ENCODE measurements at places on chromosomes 7 and 10.

GRCh38 chr7:118202061-118202460 is 18.1 kb downstream of the LSM8 start:
- no peak for DNase-seq

GRCh38 chr10:665579-666091 is 23.8 kb downstream of the DIP2C start:
- no peak for DNase-seq

DNA sequence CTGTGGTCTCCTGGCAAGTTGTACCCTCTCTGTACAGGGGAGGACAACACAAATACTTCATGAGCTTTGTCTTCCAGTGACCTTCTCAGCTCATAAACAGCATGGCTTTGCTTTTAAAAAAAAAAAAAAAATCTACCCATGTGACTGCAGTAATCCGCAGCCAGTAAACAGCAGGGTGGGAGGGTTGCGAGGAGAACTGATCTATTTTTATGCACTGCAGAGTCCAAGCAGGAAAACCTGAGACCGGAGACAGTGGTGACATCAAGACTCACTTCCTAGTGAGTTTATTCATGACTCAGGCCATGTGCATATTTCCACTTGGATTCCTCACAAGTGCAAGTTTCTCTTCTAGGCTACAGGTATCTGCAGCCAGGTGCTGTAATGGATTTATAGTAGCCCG is 127.9 kb downstream of the NRF1 start:
- DNase-seq, result peak; percentile 8

DNA sequence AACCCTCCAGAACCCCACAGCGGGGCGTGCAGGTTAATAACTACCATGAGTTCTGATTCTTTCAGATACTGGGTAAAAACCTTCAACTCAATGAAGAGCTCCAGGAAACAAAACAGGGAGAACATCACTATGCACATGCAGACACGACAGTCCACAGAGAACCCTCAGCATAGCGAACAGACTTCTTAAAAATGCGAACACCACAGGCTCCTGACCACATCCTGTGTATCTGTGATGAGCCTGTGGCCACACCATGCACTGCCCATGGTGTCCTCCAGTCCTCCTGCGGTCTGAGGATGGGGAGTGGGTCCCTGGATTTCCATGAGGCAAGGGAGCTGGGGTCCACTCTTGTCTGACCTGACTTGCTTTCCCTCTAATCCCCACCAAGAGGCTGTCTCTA is 107.2 kb downstream of the COBL start:
- no peak for DNase-seq

DNA sequence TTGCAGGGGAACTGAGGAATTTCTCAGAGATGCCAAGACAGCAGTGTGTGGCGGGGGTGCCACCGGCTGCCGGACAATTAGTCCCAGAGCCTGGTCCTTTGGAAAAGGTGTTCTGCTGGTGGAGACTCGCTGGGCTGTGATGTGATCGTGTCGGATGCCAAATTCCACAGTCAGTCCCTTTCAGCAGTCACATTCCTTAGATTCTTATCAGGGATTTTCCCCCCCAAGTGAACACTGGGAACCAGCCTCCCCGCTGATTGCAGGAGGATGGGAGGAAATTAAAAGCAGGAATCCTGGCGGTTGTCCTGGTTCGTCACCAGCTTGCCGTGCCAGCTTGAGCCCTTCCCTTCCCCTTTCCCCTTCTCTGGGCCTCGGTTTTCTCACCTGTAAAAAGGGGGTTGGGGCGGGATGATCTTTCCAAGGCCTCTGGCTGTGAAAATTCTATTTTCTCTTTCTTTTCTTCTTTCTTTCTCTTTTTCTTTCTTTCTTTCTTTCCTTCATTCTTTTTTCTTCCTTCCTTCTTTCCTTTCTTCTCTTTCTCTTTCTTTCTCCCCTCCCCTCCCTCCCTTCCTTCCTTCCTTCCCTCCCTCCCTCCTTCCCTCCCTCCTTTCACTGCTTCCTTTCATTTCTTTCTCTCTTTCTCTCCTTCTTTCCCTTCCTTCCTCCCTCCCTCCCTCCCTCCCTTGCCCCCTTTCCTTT is 39.6 kb downstream of the COL26A1 start:
- DNase-seq, result peak; percentile 88

DNA sequence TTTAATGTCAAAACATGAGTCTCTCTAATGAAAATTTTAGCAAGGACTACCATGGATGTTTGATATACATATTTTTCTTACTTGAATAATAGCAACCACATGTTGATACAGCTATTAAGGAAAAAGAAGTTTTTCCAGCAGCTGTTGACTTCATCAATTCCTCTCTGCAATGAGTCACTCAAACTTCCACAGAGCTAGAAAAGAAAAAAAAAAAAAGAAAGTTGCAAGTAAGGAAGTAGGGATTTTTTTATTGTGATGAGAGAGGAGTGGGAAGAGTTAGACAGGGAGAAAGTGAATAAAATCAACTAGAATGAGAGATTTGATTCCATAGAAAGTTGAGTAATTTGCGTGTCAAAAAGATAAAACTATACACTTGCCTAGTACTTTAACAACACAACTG is 46.2 kb downstream of the CAV1 start:
- peak; percentile 84 for DNase-seq

- DNase-seq, result no peak
Observed at GRCh38 chr10:10956681-10957542, 60.8 kb upstream of the CELF2 start.

DNA sequence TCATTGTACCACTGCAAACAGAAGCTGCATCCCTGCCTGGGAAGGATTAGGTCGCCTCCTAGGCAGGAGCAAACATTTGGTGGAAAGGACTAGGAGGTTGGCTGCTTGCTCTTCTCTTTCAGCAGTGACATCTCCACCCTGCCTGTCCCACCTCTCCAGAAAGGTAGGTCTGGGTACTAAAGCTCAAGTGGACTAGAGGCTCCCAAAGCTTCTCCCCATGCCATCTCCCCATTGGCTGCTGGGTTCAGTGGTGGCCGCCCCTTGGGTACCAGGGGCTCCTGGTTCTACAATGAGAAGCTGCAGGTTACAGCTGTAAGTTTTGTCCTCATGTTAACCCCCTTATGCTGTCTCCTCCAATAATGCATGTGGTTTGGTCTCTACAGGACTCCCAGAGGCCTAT is 180.7 kb upstream of the MKI67 start:
- no peak for DNase-seq

DNA sequence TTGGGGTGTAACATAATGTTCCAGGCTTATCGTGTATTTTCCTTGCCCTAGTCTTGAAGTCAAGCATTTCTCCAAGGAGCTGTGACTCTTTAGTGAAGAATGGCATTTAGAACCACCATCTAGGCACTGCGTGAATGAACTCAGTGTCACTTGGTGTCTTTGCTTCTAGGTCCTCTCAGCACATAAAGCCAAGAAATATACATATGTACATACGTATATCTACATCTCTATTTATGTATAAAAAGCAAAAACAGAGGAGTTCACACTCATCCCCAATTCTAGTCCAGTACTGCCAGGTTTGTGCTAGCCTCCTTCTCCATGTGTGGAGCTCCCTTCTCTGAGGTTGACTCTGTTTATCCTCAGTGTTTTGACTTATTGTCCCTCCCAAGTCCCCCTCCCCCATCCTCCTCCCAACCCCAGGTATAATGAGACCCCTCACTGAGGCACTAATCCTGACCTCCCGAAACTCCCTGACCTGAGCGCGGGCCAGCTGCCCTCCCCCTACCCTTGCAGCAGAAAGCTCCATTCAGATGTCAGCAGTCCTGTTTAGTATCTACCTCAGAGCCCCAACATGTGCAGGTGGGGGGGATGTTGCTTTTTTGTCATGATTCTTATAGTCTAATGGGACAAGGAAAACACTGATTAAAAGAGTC is 61.5 kb downstream of the GDI2 start:
- DNase-seq, result no peak

DNA sequence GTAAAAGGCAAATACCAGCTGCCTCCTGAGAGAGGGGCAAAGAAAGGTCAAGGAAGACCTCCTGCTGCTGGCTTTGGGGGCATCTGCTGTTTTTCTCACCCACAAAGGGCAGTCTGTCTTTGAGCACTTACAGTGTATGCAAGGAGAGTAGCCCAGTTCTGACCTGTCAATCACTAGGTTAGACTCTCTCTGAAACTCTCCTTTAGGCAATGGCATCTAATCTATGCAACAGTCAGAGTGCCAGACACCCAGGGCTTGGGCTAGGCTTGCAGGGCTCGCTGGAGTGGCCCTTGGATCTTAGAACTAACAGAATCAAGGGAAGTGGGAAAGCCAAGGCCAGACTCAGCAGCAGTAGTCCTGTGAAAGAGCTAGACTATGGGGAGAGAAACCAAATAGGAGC is 522.9 kb downstream of the NRG3 start:
- DNase-seq, result no peak

DNA sequence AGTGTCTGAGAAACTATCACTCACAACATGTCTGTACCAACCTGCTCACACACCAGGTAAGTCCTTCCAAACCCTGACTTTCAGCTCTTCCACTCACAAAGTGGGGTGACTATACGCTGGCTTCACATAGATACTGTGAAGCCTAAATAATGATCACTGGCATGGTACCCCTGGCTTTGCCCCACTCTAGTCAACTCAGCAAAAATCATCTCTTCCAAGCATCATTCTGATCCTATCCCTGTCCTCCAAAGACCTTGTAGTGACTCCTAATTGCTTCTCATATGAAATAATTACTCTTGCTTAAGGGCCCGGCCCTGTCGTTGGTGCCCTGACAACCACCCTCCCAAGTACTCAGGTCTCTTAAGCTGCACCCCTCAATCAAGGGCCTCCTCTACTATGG is 97.8 kb downstream of the SLC25A13 start:
- DNase-seq, result no peak

DNA sequence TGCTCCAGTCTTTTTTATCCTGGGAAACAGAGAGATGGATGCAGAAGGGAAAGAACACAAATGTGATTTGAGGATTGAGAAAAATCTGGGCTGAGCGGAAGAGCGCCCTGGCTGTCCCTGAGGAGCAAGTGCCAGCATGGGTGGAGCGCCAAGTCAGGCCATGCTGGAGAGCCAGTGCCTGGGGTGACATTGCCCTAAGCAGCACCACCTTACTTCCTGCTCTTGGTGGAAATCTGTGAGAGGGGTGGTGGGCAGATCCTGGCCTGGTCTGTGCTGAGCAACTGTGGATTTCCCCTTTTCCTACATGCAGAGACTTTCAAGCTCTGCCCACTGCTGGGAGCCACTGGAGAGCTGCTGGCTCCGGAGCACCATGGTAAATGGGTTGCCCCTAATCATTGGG is 36.9 kb downstream of the DDIT4 start:
- no peak for DNase-seq

- no peak for DNase-seq
Observed at GRCh38 chr10:20970708-20971107, 73.6 kb upstream of the NEBL start.

- no peak for DNase-seq
Observed at GRCh38 chr10:78755877-78756455, 312.8 kb upstream of the ZMIZ1 start.

DNA sequence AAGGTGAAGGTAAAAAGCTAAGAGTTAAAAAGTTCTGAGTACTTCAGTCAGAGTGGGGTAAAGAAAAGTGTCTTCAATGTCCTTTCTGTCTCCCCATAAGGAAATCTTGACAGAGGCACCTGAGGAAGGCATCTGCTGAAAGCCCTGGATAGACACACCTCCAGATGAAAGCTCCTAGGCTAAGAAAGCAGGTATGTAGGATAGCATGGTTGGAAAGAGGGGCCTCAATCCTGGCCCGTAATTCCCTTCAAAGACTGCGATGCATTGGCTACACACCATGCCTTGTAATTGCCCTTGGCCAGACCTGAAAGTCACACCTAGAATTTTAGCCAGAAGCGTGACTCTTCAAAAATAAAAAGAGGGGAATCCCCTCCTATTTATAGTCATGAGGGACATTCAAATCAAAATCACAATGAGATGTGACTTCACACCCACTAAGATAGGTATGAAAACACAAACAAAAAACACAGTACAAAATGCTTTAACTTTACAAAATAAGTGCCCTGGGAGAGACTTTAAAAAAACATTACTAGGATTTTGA is 809.7 kb downstream of the IPMK start:
- no peak for DNase-seq

GRCh38 chr7:11104578-11104977 is 130.9 kb downstream of the PHF14 start:
- DNase-seq, result no peak

- no peak for DNase-seq
Observed at GRCh38 chr10:78359640-78360091, 326.0 kb downstream of the RPS24 start.

GRCh38 chr10:96470116-96470743 is 43.5 kb downstream of the TLL2 start:
- peak; percentile 36 for DNase-seq

GRCh38 chr10:18437486-18437885 is 213.9 kb downstream of the NSUN6 start:
- no peak for DNase-seq

DNA sequence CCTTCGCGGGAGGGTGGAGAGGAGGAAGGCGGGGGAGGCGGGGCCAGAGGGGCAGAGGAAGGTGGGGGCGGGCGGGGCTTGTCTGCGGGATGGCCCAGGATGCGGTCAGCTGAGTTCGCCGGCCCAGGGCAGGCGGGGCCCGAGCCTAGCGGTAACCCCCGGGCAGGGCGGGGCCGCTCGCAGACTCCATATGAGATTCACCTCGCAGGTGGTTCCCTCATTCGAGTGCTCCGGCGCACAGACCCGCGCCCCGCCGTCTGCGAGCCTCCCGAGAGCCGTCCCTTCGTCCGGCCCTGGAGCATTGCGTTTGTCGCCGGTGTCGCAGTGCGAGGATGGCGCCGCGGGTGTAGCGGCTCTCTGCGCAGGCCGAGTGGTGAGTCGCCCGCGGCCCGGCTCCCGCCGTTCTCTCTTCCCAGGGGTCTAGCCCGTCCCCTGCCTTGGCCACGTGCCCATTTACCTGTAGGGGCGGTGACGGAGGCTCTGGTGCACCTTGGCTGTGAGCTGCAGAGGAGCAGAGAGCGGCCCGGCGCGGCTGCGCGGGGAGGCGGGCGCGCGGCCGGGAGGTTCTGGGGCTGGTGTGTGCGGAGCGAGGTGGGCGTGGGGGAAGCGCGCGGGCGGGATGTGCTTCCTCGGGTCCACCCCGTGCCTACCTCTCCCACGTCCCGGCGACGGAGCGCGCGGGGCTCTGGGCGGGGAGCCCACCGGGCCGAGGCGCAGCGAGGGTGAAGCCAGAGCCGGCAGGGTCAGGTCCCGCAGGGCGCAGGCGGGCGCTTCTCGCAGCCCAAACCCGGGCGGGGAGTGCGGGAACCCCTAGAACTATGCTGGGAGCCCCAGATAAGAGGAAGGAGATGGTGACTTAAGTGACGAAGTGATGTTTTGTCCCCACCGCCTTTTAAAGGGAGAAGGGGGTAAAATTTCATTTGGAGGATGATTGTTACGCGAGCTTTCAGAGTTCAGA is at the start of gene UPP1:
Gene UPP1 (plus strand): TSS at position 220 of the 958 bp plus-strand sequence. CDS start 5,519 bp downstream, outside the sequence.
- no peak for DNase-seq

GRCh38 chr10:104128214-104128613 is 6.2 kb downstream of the SFR1 start:
- DNase-seq, result peak; percentile 33

Data from EL (cell line).